ENCODE measurements at places on chromosomes 11 and 22.

DNA sequence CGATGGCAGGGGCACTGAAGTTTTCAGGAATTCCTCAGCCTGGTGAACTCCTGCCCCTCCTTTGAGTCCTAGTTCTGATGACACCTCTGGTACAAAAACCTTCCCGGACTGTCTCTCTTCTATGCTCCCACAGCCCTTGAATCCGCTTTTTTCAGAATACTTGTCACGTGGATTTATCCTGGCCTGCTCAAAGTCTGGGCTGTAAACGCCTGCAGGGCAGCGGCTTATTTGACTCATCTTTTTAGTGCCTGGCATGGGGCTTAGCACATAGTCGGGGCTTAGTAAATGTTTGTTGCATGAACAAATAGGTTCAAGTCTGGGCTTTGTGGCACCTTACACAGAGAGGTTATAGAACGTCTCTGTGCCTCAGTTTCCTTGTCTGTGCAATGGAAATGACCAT is 13.4 kb upstream of the KCNJ11 start:
- DNase-seq = no peak

- no peak for DNase-seq
Measured at GRCh38 chr11:24683583-24683982, 186.7 kb downstream of the LUZP2 start.

GRCh38 chr11:63767267-63767564 is 1.4 kb downstream of the ZFTA start:
- no peak for DNase-seq

- DNase-seq = no peak
Measured at GRCh38 chr22:44883011-44883421, 126.8 kb downstream of the PHF21B start.

GRCh38 chr11:11782532-11783110 is 59.2 kb upstream of the USP47 start:
- no peak for DNase-seq

- no peak for DNase-seq
Measured at GRCh38 chr11:70675697-70676374, 277.5 kb downstream of the CTTN start.

- no peak for DNase-seq
Measured at GRCh38 chr22:19149991-19150390, at the start of gene GSC2. TSS of gene GSC2 (minus strand) at chr22:19150292. CDS start at chr22:19150283, 9 bp downstream.

- DNase-seq = no peak
Measured at GRCh38 chr22:33984656-33985285, 64.5 kb upstream of the LARGE1 start.

GRCh38 chr22:49964136-49965090 is 3.8 kb downstream of the PIM3 start:
- DNase-seq = no peak

GRCh38 chr22:26401726-26402125 is 27.3 kb upstream of the ASPHD2 start:
- no peak for DNase-seq

DNA sequence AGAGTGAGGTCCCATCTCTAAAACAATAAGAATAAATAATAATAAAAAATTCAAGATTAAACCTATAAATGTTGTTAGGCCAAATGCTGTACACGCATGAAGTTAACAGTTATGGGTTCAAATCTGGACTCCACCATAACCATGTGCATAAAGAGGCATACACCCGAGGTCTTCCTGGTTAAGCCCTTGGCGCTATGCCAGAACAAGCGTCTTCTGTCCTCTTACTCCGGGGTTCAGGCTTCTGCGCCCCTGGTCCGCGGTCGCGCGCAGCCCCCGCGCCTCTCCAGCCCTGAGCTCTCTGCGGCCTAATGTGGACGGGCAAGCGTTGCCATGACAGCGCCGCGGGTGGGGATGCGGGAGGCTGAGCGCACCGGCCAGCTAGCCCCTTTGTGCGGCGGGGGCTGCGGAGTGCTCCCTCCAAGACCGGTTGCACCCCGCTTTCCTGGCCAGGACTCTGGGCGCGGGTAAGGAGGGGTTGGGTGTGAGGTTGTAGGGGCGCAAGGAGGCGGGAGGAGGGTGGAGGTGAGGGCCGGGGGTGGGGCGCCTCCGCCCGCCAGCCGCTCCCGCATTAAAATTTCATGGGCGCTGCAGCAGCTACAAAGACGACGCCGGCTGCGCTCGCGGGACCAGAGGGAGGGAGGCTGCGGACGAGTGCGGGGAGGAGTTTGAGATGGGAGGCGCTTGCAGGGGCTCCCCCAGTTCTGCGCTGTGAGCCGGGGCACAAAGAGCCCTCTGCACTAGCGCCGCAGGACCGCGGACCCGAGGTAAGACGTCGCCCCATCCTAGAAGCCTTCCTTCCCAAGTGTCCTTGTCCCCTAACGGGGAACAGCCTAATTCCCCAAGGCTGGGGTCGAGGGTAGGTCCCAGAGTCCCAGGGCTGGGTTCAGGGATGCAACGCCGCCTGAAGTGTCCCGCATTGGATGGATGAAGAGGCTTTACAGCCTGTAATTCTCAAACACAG is at the start of gene MIAT:
Gene MIAT (plus strand): TSS at position 698 of the 961 bp plus-strand sequence.
- DNase-seq = peak; percentile 28

- no peak for DNase-seq
Measured at GRCh38 chr11:65241692-65242091, 20.1 kb upstream of the POLA2 start.

GRCh38 chr11:122593473-122594420 is 61.8 kb upstream of the UBASH3B start:
- no peak for DNase-seq

GRCh38 chr11:67136156-67136555 is 17.1 kb downstream of the KDM2A start:
- DNase-seq = no peak

- peak; percentile 31 for DNase-seq
Measured at GRCh38 chr11:129853518-129854231, 38.0 kb downstream of the TMEM45B start.

DNA sequence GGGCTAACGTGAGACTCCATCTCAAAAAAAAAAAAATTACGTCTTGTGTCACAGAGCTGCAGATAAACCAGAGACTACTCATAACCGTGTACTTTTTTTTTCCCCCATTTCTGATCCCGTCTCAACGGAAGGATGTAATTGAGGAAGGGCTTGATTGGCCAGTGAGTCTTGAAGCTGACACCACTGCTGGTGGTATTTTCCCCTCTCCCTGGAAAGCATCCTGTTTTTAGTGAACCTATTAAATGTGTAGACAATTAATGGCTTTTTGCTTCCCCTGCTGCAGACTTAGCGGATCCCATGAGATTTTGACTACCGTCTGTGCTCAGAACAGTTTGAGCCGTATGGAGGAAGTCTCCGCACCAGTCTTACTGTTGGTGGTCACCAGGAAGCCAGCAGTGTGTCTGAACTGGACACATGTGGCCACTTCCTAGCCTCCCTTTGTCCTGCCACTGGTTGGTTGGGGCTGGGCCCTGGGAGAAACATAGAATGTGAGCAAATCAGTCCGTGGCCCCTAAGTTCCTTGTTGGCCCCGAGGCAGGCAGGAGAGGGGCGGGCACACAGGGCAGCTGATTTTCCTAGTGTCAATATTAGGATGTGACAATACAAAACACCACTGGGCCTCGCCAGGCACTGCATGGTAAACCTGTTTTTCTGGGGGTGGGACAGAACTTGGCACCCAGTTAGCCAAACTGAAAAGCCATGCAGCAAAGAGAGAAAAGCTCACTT is 3.1 kb downstream of the BIK start:
- no peak for DNase-seq

GRCh38 chr11:10490032-10490397 is 35.0 kb downstream of the AMPD3 start:
- DNase-seq = no peak

- no peak for DNase-seq
Measured at GRCh38 chr11:914747-915501, 4.3 kb upstream of the CHID1 start.

GRCh38 chr11:47446833-47447232 is 2.1 kb downstream of the RAPSN start:
- no peak for DNase-seq

- no peak for DNase-seq
Measured at GRCh38 chr11:105799728-105800462, 190.0 kb downstream of the GRIA4 start.

GRCh38 chr22:24141586-24141985 is 39.7 kb upstream of the SUSD2 start:
- no peak for DNase-seq

GRCh38 chr11:36729825-36730224 is 131.8 kb upstream of the RAG2 start:
- DNase-seq = no peak

DNA sequence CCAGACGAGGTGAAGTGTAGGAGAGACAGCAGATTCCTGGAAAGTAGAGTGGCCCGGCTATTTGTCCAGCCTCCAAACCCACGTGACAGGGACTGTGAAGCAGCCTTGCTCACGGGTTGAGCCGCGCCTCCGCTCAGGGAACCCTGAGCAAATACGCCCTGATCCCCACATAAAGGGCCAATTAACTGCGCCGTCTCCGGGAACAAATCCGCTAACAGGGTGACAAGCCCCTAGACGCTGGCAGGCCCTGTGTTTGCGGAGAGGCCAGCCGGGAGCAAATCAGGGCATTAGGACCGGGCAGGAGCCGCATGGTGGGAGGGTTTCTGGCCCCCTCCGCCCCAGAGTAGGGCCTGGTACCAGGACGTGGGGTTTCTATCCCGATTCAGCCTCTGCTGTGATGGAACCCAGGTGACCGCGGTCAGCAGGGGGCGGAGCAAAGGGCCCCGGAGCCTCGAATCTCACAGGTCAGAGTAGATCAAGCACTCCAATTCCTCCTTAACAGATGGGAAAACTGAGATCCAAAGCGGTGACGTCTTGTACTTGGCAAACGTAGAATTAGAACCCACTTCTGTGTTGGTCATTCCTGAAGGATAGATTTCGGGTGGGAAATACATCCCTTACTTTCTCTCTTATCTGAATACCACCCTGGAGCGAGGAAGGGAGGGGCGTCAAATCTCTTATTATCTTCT is 2.0 kb upstream of the ROBO3 start:
- DNase-seq = no peak

DNA sequence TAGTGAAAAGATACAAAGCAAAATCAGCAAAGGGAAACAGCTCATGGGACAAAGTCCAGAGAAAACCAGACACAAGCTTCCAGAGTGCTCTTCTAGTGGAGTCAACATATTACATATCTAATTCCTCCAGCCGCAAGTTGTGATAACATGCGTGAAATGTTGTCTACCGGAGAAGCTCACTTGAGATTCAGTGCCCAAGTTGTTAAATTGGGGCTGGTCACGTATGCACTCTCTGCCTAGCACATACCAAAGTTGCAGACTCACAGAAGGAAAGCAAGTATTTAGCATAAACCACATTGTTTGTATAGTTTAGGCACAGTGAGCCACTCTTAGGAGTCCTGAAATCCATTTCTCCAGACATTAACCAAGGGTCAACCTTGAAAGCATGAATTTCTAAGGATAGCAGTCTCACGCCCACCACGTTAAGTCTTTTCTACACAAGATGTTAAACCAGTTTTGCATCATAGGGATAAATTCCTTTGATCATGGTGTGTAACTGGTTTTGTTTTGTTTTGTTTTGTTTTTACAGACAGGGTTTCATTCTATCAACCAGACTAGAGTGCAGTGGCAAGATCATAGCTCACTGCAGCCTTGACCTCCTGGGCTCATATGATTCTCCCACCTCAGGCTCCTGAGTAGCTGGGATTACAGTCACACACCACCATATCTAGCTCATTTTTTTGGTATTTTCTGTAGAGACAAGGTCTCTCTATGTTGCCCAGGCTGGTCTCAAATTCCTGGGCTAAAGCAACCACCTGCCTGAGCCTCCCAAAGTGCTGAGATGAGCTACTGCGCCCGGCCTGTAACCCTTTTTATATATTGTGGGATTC is 39.5 kb upstream of the EP300 start:
- no peak for DNase-seq

- DNase-seq = peak; percentile 6
Measured at GRCh38 chr11:14645015-14645912, 1.7 kb downstream of the PDE3B start.

DNA sequence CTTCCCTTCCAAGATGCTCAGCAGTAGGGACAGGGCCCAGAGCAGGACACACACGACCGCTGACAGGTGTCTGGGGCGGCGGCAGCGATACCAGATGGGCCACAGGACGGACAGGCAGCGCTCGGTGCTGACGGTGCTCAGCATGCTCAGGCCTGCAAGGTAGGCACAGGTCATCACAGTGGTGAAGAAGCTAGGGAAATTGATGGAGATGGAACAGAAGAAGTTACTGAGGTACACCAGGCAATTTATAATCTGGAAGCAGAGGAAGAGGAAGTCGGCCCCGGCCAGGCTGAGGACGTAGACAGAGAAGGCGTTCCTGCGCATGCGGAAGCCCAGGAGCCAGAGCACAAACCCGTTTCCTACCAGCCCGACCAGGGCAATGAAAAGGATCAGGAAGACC is 4.6 kb downstream of the MRGPRX2 start:
- DNase-seq = no peak

DNA sequence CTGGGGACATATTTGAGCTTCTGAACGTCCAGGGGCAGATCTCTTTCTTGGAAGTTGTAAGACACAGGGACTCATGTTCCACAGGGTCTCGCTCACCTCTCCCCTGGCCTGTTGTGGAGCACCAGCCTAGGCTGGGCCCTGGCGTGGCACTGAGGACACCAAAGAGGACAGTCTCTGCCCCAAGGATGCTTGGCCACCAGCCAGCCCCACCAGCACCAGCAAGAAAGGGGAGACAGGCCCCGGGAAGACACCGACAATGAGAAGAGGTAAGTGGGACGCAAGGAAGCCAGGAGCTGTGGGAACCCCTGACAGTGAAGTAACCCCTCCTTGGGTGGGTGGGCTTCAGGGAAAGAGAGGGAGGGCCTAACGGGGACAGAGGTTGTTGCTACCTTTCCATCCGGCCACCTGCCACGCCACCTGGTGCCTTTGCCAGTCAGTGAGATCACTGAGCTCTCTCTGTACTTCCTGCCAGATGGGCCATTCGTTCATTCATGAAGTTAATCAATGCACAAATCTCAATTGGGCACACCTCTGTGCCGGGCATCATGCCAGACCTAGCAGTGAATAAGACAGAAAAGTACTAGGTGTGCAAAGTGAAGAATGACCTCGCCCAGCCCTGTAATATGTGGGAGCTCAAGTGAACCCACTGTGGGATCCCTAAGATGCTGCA is 11.1 kb downstream of the APOL5 start:
- DNase-seq = no peak

GRCh38 chr22:30754971-30755758 is 60.5 kb downstream of the OSBP2 start:
- no peak for DNase-seq

DNA sequence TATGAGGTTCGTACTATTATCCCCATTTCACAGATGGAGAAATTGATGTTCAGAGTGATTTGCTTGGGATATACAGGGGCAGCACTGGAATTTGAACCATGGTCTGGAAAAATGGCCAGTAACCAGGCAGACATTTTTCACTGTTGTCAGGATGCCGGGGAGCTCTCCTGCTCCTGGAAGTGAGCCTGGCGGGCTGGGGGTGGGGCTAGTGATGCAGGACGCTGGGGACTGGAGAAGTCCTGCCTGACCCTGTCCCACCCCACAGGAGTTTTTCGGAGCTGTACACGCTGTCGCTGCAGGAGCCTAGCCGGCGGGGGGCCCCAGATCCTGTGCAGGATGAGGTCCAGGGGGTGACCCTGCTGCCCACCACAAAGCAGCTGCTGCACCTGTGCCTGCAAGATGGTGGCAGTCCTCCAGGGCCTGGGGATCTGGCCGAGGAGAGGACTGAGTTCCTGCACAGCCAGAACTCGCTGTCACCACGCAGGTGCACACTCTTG is 11.1 kb downstream of the SIPA1 start:
- DNase-seq = no peak

All from stimulated activated CD8-positive, alpha-beta memory T cell treated with anti-CD3 and anti-CD28 coated beads, Interleukin-4, amount 100 ng/mL, for 1 hour (primary cell).